Activated naive CD4-positive, alpha-beta T cell treated with anti-CD3 and anti-CD28 coated beads, Interleukin-2, amount 50 U/mL, for 16 hours (primary cell): ENCODE measurements at places on chromosomes 16 and 17.

- DNase-seq: peak; percentile 61
Observed at GRCh38 chr17:75843577-75844529, at the start of gene UNC13D. UNC13D (minus strand) TSS chr17:75844404; CDS start chr17:75844337, 67 bp downstream.

- no peak for DNase-seq
Observed at GRCh38 chr17:35978346-35978745, 3.0 kb downstream of the CCL16 start.

GRCh38 chr17:74089869-74090464 is 113.5 kb upstream of the RPL38 start:
- no peak for DNase-seq

- DNase-seq: no peak
Observed at GRCh38 chr17:55587608-55588139, 76.4 kb upstream of the SMIM36 start.

GRCh38 chr17:35051183-35051578 is 12.3 kb downstream of the RFFL start:
- DNase-seq: no peak

DNA sequence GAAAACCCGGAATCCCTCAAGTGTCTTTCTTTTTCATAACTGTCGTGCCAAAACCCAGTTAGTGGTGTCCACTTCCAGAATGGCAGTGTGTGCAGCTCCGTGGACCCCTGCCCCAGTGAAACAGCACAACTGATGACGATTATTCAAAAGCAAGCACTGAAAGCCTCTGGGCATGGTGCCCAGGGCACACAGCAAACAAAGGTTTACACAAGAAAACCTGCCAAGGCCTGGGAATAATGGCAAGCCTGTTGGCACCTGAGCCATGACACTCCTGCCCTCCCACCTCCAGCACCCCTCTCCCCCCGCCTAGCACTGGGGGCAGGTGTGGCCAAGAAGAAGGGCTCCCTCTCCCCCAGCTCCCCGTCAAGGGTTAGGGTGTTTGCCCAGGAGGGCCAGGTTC is 2.8 kb downstream of the PKMYT1 start:
- DNase-seq: no peak

DNA sequence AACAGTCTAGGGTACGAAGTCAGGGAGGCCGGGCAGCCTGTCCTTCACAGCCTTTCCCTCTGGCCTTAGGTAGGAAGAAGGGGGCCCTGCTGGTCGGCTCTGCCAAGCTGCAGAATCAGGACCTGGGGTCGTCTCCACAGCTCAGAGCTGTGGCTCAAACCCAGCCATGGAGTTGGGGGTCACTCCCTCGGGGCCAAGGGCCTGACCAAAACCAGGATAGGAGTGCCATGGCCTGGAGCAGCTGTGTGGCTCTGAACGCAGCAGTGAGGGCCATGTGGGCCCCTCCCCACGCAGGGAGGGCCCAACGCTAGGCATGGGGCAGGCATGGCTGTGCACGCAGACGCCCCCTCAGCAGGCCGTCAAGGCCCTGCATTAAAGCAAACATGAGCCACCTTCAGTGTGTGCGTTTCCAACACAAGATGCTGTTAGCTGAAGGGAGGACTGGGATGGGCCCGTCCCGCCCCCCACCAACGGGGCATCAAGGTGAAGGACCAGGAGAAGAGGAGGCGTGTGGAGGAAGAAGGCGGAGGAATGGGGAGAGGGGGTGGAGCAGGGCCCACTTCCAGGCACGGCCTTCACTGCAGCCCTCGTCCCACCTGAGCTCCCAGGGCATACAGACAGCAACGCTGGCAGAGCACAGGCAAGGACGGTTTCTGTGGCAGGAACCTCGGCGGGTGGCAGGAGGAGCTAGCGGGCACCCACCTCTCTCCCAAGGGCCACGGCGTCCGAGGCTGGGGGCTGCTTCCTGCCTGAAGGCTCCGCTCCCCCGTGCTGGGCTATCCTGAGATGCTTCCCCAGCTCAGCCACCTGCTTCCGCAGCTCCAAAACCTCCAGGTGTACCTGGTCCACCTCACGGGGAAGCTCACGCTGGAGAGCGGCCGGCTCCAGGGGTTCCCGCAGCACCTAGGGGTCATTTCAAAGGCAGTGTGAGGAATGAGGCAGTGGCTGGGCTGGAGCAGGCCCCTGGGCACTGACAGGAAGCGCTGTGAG is 55.3 kb downstream of the CCDC57 start:
- no peak for DNase-seq

- no peak for DNase-seq
Observed at GRCh38 chr17:55648086-55648485, 74.6 kb downstream of the TMEM100 start.

DNA sequence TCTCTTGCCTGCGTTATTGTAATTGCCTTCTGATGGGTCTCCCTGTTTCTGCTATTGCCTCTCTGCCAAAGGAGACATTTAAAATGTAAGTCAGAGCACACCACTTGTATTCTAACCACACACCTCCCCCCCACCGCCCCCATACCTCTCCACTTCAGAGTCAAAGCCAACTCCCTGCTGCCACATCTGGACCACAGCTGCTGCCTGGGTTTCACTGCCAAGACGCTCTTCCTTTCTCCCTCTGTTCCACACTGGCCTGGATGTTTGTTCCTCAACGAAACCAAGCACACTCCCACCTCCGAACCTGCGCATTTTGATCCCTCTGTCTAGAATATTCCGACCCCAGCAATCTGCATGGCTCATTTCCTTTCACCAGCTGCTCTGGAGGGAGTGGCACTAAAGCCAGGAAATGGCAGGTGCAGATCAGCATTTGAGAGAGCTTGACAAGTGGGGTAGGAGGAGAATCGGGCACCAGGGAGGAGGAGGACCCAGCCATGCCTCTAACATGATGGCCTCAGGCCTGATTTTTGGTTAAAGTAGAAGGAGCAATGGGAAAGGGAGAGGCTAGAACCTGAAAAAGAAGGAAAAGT is 92.4 kb upstream of the HS3ST2 start:
- DNase-seq: no peak

- DNase-seq: no peak
Observed at GRCh38 chr16:4026854-4027253, 89.4 kb downstream of the ADCY9 start.

DNA sequence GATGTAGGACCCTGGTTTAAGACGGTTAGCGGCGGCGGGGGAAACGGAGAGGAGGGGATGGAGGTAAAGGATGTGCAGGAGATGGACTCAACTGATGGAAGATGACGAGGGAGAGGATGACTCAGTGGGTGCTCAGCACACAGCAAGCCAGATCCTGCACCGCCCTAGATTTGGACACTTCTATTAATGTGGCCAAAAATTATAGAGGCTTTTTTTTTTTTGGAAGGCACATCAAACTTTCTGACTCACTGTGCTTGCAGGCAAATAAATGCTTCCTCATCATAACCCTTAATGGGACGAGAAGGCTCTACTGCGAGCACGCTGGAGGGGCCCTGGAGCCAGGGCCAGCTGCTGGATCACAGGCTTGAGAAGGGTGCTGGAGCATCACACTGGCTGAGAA is 36.0 kb downstream of the RTN4RL1 start:
- DNase-seq: no peak

DNA sequence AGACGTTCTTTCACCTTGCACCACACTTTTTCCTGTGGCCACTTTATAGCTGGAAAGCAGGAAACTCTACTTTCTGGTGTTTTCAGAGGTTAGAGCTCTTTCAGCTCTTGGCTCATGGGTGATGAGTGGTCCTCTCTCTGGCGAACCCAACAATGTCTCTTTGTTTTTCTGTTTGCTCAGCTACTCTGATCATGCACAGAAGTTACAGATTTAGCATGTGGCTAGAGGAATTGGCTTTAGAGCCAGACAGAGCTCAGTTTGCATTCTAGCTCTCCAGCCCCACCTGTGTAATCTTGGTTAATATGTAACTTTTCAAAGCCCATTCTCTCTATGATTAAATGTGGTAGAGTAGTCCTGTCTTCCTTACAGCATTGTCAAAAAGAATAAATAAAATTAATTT is 225.2 kb downstream of the HAPSTR1 start:
- DNase-seq: no peak

- no peak for DNase-seq
Observed at GRCh38 chr17:36593656-36594316, 2.1 kb downstream of the DHRS11 start.

DNA sequence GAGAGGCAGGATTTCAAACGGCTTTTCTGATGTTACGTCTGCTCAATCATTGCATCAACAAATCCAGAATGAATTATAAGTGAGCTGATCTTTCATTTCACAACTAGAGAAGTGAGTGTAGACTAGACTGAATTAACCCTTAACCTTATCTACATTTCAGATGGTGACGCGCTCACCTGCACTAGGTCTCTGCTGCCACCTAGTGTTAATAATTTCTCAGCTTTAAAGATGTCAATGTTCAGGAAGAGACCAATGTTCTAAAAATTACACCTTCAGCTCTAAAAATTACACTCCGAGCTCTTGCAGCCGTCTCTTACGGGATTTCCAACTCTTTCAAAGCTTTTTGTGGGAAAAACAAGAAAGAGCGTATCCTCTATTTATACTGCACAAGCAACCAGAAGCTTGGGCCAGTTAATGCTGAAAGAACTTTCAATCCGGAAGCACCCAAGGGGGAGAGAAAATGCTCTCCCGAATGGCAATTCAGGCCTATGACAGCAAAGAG is 88.2 kb upstream of the FA2H start:
- DNase-seq: no peak
